Left ventricle myocardium superior (tissue), 1 donor: ENCODE measurements at places on chromosomes 2 and 18. TPM values are rescaled to one million over a fixed set of nuclear protein-coding genes. Genes with fewer than 3 reads are reported as not detected.
A peak's percentile ranks its signal among the peaks of the same experiment; 100 is the strongest.

Gene TPO
- 10.0 TPM for total RNA-seq

Gene C2orf66
- not detected for total RNA-seq

Gene UGT1A8
- total RNA-seq, result not detected

Gene NFATC1
- total RNA-seq, result 18.7 TPM

Gene GREB1L
- total RNA-seq, result 7.2 TPM

DNA sequence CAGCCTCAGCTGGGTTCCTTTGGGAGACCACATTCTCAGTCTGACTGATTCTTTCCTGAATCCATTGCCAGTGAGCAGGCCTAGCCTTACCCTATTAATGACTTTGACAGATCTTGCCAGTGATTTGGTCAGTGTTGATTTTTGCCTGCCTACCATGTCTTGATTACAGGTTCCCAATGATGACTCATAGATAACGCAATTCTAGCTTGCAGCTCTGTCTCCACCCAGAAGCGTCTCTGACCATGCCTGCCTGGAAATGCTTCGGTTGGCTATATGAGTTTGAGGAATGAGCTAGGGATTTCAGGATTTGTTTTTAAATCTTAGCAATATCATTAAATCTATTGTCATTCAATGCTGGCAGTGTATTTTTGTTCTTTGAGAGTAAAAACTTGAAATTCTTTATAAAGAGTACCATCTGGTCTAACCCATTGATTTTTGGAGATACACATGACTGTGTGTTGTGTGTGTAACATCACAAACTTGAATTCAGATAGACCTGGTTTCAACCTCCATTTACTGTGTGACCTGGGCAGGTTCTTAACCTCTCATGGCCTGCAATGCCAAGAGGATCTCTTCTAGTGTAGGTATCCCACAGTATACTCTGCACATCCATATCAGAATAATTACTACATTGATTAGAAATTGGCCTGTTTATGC is 57.0 kb downstream of the CCDC150 start:
- DNase-seq, result no peak

GRCh38 chr18:54515149-54515548 is 75.9 kb upstream of the DYNAP start:
- DNase-seq, result no peak

DNA sequence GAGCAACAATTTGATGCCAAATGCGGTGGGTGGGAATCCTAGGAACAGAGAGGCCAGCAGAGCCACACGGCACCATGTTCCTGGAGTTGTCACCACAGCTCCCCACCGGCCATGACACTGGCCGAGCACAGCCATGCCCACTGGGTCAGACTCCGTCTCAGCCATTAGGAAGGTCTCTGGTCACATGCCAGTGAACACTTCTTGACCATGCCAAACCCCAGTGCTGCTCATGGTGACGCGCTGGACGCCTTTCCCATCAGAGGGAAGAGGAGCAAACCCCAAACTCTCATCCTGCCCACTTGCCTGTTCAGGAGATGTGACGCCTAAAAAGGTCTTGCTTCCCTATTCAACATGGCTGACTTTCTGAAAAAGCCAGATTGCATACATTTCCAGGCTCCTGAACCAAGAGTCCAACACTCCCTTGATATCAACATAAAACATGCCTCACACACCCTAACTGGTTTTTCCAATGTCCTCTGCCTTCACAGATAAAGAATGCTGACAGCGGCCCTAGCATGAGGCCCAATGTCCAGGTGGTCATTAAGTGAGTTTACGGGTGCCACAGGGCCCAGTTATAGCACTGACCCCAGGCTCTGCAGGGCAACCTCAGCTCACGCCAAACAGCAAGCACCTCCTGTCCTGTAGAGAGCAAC is 31.9 kb downstream of the TFCP2L1 start:
- DNase-seq, result no peak

- no peak for DNase-seq
These were observed 104.5 kb downstream of the UXS1 start for GRCh38 chr2:106089611-106090010.

- no peak for DNase-seq
These were observed 99.0 kb downstream of the DGKD start for GRCh38 chr2:233453111-233453915.

DNA sequence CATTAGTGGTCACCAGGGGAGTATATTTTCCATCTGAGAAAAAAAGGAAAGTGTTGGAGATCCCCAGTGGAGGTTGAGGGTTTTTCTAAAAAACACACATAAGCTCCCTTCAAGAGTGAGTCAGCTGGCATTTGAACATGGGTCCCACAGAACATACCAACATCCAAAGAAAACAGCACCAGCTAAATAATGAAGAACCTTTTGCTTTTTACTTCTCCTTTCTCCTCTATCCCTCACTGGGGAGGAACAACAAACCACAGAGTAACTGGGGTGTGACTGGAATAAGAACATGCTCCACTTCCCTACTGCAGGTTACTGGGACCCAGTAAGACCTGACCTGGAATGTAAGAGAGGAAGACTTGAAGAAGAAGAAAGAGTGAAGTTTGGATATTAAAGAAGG is 56.5 kb upstream of the RAPH1 start:
- no peak for DNase-seq

DNA sequence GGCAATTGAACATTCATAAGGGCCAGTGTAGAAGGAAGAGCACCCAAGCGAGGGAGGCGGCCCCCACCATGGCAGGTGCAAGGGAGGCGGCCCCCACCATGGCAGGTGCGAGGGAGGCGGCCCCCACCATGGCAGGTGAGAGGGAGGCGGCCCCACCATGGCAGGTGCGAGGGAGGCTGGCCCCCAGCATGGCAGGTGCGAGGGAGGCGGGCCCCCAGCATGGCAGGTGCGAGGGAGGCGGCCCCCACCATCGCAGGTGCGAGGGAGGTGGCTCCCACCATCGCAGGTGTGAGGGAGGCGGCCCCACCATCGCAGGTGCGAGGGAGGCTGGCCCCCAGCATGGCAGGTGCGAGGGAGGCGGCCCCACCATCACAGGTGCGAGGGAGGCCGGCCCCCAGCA is 24.7 kb upstream of the GPC1 start:
- DNase-seq, result peak; percentile 9

GRCh38 chr2:41414486-41415230 is 633.2 kb upstream of the PKDCC start:
- peak; percentile 10 for DNase-seq

DNA sequence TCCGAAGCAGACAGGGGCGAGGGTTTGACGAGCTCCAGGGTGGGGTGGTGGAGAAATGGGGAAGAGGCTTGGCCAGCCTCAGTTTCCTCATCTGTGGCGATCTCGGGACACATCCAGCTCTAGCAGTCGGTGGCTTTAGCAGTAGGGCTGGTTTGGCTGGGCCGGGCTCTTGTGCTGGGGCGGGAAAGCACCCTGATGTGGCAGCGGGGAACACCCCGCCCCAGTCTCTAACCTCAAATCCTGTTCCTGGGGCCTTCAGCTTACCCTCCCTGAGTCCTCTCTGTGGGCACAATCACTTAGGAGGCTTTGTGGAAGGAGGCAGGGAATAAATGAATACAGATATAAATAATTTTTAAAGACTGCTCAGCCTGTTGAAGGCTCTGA is 26.5 kb upstream of the MCFD2 start:
- peak; percentile 53 for DNase-seq

DNA sequence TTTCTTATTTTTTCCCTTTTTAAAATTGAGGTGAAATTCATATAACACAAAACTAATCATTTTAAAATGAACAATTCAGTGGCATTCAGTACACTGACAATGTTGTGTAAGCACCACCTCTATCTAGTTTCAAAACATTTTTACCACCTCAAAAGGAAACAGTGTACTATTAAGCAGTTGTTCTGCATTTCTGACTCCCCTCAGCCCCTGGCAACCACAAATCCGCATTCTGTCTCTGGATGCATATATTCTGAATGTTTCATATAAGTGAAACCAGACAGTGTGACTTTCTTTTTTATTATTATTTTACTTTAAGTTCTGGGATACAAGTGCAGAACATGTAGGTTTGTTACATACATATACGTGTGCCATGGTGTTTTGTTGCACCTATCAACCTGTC is 19.2 kb upstream of the TANK start:
- DNase-seq, result no peak

- DNase-seq, result no peak
These were observed 133.3 kb downstream of the GFPT1 start for GRCh38 chr2:69253611-69254301.

DNA sequence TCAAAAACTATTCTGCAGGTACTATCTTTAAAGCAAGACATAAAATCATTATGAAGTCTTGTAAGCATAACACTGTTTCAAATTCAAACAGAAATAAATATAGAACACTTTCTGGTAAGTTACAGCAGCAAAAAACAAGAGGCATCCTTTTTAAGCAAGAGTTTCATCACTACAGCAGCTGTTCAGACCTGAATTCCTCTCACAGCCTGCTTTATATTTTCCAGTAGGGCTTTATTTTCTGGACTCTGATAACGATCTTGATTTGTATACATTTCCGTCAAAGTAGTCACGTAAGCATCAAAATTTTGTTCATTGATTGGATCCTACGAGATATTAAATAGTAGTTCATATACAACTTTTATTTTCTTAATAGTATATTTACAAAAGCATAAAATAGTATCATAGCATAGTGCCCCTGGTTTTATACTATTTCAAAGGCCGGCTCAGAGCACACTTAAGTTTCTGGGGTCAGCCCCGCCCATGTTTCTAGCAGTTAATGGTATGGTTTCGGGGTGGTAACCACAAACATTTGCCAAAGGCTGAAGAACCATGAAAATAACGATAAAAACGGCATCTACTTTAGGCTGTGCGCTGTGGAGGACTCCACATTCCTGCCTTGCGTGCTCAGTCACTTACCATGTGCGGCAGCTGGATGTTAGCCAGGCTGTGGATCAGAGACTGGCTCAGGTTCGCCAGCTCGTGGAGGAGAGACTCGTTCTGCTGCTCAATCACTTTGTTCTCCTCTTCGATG is 47.5 kb upstream of the PXDN start:
- peak; percentile 52 for DNase-seq
